ENCODE measurements at places on chromosomes 1 and 21. TPM values are rescaled to one million over a fixed set of nuclear protein-coding genes. Genes with fewer than 3 reads are reported as not detected.
A peak's percentile ranks its signal among the peaks of the same experiment; 100 is the strongest.

DNA sequence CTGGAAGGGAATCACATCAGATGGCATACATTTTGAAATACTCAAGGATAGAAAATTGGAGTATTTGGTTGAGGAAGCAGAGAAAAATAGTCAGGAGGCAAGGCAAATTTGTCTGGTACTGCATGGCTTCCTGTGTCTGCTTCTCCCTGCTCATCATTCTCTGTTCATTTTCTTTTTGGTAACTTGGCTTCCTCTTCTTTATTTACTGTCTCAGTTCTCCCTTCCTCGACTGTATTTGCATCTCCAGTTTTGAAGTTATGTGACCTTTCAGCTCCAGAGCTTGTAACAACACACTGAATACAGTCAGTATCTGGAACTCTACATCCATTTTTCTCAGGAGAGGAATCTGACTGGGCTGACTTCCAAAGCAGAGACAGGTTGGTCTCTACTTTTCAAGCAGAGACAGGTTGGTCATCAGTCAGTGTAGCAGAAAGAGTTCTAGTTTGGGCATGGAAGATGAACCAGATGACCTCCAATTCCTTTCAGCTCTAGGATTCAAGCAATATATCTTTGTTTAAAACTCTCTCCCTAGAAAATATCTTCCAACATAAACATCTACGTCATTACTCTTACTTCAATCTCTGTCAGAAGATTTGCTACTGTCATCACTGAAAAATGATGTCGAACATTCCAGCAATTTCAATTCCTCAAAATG lies 571.2 kb downstream of the ADGRL2 start:
- DNase-seq: no peak

DNA sequence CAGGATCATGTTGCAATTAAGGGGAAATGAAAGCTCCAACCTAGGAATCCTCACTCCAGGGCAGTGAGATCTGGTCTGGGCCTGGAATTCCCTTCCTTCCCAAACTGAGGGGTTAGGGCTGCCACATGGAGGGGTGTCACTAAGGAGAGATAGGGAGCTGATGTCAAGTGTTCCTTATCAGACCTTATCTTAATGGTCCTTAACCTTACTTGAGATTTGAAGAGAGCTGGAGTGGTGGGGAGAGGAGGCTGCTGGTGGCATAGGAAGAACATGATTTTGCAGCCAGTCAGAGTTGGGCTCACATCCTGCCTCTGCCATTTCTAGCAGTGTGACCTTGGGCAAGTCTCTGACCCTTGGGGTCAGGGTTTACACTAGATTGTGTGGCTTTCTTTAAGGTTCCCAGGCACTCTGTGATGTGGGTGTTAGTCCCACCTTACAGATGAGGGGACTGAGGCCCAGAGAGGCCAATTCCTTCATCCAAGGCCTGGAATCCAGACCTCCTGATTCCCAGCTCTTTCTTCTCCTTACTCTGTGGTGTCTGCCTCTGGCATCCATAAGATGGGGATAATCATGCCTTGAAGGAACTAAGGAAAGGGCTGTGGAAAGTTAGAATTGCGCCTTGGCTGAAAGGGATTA lies 56.3 kb upstream of the SYNC start:
- no peak for DNase-seq

DNA sequence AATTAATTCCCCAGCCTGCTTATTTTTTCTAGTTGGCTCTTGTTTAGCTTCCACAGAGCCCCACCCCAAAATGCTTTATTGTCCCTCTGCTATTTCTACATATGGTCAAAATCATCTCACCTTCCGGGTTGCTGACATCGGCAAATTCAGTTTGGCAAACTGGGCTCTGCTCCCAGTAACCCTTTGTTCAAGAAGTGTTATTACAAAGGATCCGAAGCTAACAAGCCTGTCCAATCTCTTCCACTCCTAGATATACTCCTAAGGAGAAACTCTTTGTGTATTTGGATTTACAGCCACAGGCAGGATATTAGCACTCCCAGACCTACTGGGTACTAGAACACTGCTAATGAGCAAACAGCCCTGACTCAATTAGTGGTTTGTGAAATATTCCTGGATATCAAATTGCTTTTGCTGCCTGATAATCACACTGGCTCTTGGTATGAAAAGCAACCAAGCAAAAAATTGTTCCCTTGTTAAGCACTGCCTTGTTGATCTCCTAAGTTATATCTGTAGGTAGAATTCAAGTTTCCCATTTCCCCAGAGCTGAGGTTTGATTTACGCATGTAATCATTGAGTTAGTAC lies 4.0 kb downstream of the JUN start:
- peak; percentile 78 for DNase-seq

DNA sequence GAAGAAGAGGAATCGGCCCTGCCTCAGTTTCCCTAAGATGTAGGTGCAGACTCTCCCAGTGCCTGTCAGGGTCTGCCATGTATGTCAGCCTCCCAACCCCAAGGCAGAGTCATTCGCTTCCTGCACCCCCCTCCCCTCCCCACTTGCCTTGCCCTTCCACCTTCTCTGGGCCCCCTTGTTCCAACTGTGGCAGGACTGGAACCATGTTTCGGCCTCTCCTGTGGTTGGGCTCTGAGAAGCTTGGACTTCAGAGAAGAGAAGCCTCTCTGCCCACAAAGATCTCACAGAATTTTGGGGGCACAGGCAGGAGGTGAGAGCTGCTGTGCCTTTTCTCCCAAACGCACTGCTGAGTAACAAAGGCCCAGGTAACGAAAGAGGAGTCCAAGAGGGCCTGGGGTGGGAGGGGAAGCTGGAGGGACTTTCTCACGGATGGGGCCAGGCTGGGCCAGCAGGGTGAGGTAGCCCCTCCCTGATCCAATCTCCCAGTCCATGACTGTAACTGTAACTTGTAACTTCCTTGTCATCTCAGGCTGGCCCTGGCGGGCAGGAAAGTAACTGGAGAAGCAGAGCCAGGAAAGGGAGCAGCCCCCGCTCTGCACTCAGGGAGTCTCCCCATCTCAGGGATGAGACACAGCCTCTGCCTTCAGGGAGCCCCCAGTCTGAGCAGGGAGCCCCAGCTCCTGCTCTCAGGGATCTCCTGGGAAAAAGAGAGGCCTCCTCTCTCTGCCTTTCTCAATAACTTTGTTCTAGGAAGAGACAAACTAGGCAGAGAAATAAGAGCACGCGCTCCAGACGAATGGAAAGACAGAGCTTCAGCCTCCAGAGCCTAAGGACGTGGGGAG lies 11.3 kb downstream of the CRABP2 start:
- DNase-seq: no peak

- peak; percentile 79 for DNase-seq
Observed at GRCh38 chr21:43361493-43362296, 65.2 kb downstream of the SIK1 start.

DNA sequence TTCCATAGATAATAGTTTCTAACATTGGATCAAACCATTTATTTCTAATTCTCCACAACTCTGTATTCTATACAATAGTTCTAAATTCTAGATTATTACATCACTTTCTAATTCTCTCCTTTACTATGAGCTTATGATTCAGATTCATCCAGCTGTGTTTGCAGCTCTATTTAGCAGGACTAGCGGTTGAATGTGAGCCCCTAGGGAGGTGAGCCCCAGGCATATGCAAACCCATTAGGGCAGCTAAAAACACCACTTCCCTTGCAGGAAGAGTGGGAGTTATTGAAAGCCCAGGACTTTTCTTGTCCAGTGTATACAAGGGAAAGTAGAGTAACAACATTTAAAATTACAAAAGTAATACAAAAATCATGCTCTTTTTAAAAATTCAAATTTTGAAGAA lies 56.9 kb downstream of the KRTAP19-8 start:
- no peak for DNase-seq

DNA sequence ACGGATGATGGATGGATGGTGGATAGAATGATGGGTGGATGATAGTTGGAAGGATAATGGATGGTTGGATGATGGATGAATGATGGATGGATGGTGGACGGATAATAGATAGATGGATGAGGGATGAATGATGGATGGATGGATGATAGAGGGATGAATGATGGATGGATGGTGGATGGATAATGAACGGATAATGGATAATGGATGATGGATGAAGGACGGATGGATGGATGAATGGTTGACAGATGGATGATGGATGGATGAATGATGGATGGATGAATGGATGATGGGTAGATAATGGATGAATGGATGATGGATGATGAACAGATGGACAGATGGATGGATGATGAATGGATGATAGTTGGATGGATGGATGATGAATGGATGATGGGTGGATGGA lies 255.1 kb downstream of the NPHP4 start:
- DNase-seq: no peak

GRCh38 chr1:6795661-6796060 lies 10.4 kb downstream of the CAMTA1 start:
- DNase-seq: peak; percentile 97

The FCER1G gene
- not detected for total RNA-seq

The TRIM46 gene
- total RNA-seq: 2.5 TPM

The SMIM34 gene
- total RNA-seq: not detected

Data from IMR-90 (cell line).